Myometrial cell (primary cell): ENCODE measurements at places on chromosomes 2 and 18. TPM values are rescaled to one million over a fixed set of nuclear protein-coding genes. Genes with fewer than 3 reads are reported as not detected.

The ALKAL2 gene
- not detected in 2 replicates for total RNA-seq

The CYP26B1 gene
- 0.18 and 0.29 TPM in 2 replicates for total RNA-seq

The NMUR1 gene
- not detected in 2 replicates for total RNA-seq

The CYP27C1 gene
- total RNA-seq, result not detected in 2 replicates

The L3MBTL4 gene
- total RNA-seq, result not detected in 2 replicates

The TUBB8B gene
- not detected in 2 replicates for total RNA-seq

The ELP2 gene
- total RNA-seq, result 60.4 and 66.3 TPM in 2 replicates

The EPHA4 gene
- total RNA-seq, result 7.8 TPM in 2 replicates

The ETAA1 gene
- total RNA-seq, result 17.7 and 19.3 TPM in 2 replicates

The ITGB1BP1 gene
- total RNA-seq, result 100 and 129 TPM in 2 replicates

The SIX2 gene
- not detected in 2 replicates for total RNA-seq

The SLC16A14 gene
- 3.5 and 5.2 TPM in 2 replicates for total RNA-seq

The CLEC4F gene
- total RNA-seq, result not detected in 2 replicates

The TRAPPC12 gene
- total RNA-seq, result 76.1 and 83.3 TPM in 2 replicates

The UGT1A8 gene
- not detected in 2 replicates for total RNA-seq

The ITPRID2 gene
- total RNA-seq, result 118 and 165 TPM in 2 replicates

The CENPA gene
- total RNA-seq, result 14.5 and 16.1 TPM in 2 replicates

The SPDYA gene
- under 0.01 and 0.18 TPM in 2 replicates for total RNA-seq

The SPR gene
- 19.3 and 25.5 TPM in 2 replicates for total RNA-seq

The IL37 gene
- not detected in 2 replicates for total RNA-seq

The ALPP gene
- total RNA-seq, result not detected in 2 replicates

The CCDC138 gene
- total RNA-seq, result 2.9 and 6.6 TPM in 2 replicates

The ACTG2 gene
- total RNA-seq, result 8.6 and 12.4 TPM in 2 replicates

The RUFY4 gene
- total RNA-seq, result not detected in 2 replicates

The TGFA gene
- not detected in 2 replicates for total RNA-seq

The HJURP gene
- 22.0 and 23.1 TPM in 2 replicates for total RNA-seq

The UGT1A4 gene
- not detected in 2 replicates for total RNA-seq

The ITGA4 gene
- total RNA-seq, result 106 and 126 TPM in 2 replicates

The PSD4 gene
- total RNA-seq, result 3.2 and 4.6 TPM in 2 replicates

The ANKRD29 gene
- 0.86 and 2.3 TPM in 2 replicates for total RNA-seq

The ABCB11 gene
- not detected in 2 replicates for total RNA-seq

The RGPD3 gene
- 0.18 TPM in 1 of 2 replicates, not detected in the other for total RNA-seq

The MMADHC gene
- 169 and 184 TPM in 2 replicates for total RNA-seq

The TMEM198 gene
- 0.53 and 3.5 TPM in 2 replicates for total RNA-seq

The VWC2L gene
- not detected in 2 replicates for total RNA-seq

The MAB21L4 gene
- total RNA-seq, result not detected in 2 replicates

The PLEKHB2 gene
- 56.5 and 78.7 TPM in 2 replicates for total RNA-seq

The TEKT4 gene
- total RNA-seq, result not detected in 2 replicates

The KIAA2012 gene
- total RNA-seq, result not detected in 2 replicates

The GPN1 gene
- 43.2 and 49.1 TPM in 2 replicates for total RNA-seq

The SULT1C2 gene
- total RNA-seq, result not detected in 2 replicates

The KATNAL2 gene
- 0.86 and 1.4 TPM in 2 replicates for total RNA-seq

The LOXHD1 gene
- total RNA-seq, result not detected in 2 replicates

The VIL1 gene
- total RNA-seq, result not detected in 2 replicates

The RAB6D gene
- total RNA-seq, result not detected in 2 replicates

The FN1 gene
- total RNA-seq, result 2,659 and 3,112 TPM in 2 replicates

The SLC23A3 gene
- not detected in 2 replicates for total RNA-seq

The AOX1 gene
- 116 and 131 TPM in 2 replicates for total RNA-seq

The TCF23 gene
- total RNA-seq, result not detected in 2 replicates
